Mammary epithelial cell (primary cell): ENCODE measurements at places on chromosomes 13 and 19. TPM values are rescaled to one million over a fixed set of nuclear protein-coding genes. Genes with fewer than 3 reads are reported as not detected.

DNA sequence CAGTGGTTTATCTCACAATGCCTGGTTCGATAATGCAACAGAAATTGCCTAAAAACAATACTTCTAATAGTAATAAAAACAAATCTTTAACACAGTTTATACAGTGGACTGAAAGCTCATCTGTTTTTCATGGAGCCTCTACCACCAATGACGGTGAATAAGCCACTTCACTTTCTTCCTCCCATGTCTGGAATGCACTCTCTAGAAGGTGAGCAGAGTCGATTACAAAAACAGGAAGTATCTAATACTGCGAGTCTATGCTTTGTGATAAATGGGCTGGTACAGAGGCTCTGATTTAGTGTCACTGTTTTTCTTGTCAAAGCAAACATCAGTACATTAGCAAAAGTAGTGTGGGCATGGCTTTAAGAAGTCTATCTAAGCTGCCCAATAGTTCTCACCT lies 1348.6 kb upstream of the SLC10A2 start:
- no peak for DNase-seq

Gene SAE1
- 107 TPM for polyA plus RNA-seq

Gene LGALS14
- not detected for polyA plus RNA-seq

Gene CALR3
- polyA plus RNA-seq: not detected

DNA sequence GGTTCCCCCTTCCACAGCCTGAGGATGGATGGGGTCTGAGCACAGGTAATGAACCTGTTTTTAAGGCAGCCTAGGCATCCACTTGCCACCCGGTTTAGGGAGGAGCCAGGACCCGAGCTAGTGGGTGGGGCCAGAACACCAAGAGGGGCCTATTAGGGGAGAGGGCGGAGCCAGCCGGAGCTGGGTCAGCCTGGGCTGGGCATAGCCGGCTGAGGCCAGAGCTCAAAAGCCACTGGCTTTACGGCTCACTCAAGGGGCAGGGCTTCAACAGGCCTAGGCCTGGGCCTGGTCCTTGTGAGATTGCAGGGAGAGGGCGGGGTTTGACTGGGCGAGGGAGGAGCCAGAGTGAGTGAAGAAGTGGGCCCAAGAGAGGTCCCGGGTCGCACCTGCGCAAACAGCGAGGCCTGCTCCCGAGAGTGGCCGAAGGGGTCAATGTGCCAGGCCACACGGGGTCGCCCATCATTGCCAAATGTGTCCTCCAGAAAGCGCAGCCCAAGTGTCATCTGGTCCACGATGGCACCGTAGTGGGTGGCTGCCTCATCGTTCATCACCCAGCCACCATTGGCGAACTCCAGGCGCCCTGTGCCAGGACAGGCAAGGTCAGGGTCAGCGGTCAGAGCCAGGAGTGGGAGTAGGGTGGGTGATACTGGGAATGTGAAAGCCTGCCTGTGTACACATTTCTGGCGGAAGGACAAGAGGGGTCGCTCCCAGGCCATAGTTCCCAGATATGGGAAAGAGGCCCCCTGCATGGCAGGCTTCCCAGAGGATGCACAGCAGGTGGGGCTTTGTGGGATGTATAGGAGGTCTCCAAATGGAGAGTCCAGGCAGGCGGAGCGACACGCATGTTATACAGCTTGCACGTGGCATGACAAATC lies 1.9 kb downstream of the MAN2B1 start:
- DNase-seq: no peak

Gene CCNA1
- polyA plus RNA-seq: 34.6 TPM

Gene ZNF112
- polyA plus RNA-seq: 0.90 TPM

Gene DHDH
- 3.7 TPM for polyA plus RNA-seq

DNA sequence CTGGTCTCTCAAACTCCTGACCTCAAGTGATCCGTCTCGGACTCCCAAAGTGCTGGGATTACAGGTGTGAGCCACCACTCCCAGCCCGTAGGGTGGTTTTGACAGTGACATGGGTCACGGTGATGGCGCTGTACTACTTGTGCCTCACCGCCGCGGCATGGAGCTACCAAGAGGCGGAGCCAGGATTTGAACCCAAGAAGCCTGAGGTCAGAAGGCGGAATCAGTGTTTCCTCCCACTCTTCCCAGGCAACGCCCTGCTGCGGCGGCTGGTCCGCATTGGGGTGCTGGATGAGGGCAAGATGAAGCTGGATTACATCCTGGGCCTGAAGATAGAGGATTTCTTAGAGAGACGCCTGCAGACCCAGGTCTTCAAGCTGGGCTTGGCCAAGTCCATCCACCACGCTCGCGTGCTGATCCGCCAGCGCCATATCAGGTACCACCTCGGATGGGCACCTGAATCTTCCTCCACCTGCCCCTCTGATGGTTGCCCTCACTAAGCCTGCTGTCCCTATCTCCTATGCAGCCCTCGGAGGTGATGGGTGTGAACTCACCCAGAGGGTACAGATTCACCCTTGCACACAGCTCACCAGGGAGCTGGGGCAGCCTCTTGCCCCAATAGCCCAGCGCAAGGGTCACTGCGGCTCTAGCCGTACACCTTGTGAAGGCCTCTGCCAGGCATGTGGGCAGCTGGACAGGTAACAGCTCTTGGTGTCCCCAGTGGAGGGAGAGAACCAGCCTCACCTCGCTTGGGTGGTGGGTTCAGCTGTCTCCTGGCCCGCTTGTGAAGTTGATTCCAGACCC lies 5.6 kb downstream of the RPS9 start:
- no peak for DNase-seq

GRCh38 chr13:52447815-52448552 lies 2.5 kb downstream of the VPS36 start:
- peak; percentile 24 for DNase-seq

DNA sequence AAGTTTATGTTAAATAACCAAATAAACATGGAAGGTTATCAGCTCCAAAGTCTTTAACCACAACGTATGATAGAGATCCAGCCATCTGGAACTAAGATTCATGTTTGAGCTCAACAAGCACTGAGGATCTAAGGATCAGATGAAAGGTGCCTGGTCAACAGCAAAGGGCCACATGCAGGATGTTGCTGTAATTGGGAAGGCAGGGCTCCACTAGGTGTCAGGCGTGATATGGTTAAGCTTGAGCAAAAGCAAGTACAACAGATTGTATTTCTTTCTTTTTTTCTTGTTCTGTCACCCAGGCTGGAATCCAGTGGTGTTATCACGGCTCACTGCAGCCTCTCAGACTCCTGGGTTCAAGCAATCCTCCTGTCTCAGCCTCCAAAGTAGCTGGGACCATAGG lies 12.0 kb downstream of the EBPL start:
- DNase-seq: no peak

GRCh38 chr13:31930901-31931522 lies 100.6 kb upstream of the FRY start:
- DNase-seq: no peak

- DNase-seq: no peak
Measured at GRCh38 chr13:31764556-31764955, 25.2 kb downstream of the RXFP2 start.

DNA sequence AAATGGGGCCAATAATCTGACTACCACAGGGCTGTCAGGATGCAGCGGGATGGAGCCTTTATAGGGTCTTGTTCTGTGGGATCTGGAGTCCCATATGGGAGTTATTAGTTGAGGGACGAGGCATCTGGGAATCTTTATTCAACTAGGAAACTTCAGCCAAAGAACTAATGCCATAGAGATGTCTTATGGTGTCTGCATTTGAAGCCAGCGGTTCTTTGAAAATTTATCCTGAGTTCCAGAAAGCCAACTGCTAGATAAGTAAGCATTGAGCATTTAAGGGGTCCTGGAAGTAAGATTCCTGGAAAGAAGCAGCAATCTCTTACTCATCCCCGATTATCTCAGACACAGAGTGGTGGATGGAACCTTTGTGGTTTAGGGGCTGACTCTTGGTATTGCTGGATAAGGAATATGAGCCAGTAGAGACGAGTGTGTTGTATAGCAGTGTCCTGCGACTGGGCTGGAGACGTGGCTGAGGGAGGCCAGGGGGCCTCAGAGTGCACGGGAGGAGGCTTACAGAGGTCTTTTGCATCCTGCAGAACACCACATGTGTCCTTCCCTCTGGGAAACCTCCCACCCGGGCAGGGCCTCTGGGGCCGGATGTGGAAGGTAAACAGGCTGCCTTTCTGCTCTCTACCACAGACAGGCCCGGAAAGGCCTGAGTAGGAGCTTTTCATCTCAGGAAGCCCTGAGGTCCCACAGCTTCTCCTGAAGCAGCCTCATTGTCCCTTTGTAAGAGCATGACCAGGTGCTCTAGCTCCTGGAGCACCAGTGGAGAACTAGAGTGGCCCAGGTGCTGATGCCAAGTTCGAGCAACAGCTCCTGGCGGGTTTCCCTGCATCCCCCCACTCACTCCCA lies 28.8 kb downstream of the ACTN4 start:
- DNase-seq: peak; percentile 66

DNA sequence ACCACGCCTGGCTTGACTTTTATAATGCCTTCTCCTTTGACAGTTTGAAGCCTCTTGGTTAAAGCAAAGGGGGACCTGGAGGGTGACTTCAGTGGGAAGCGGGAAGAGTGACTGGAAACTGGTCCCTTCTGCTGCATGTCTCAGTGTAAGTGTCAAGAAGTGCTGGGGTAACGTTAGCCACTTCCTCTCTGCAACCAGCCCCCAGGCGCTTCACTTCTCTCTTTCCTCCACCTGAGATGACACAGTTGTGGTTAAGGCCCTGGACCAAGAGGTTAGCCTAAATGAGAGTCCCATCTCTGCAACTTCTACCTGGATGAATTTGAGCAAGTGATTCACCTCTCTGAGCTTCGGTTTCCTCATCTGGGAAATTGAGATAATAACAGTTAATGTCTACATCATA lies 16.3 kb downstream of the LEUTX start:
- DNase-seq: peak; percentile 8

Gene ZNF440
- polyA plus RNA-seq: 2.3 TPM

Gene RPL36
- 717 TPM for polyA plus RNA-seq

- DNase-seq: peak; percentile 39
Measured at GRCh38 chr19:38134540-38135149, 89.4 kb downstream of the DPF1 start.

GRCh38 chr19:12946092-12946721 lies 545 bp downstream of the RAD23A start:
- peak; percentile 79 for DNase-seq

Gene PRR19
- 2.2 TPM for polyA plus RNA-seq

Gene PRKCG
- not detected for polyA plus RNA-seq

GRCh38 chr13:35836446-35836845 lies 294.7 kb downstream of the DCLK1 start:
- no peak for DNase-seq

Gene DHRS12
- 4.0 TPM for polyA plus RNA-seq

DNA sequence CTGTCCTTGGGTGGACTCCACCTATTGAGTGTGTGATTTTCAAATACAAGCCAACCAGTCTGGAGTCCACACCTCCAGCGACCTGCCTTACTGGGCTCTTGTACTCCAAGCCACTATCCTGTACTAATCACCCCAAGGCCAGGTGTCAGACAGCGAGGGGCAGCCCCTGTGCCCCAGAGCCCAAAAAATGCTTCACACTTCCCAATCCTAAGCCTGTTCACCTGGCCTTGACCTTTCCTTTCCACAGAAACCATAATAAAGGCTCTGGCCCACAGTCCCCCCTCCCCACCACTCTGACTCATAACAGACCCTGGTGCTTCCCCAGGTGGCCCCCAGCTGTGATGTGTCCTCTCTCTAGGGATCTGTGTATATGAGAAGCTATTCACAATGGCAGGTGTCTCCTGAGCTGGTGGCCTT lies 3.9 kb downstream of the CD209 start:
- DNase-seq: no peak

GRCh38 chr13:44605275-44605674 lies 29.1 kb upstream of the TSC22D1 start:
- DNase-seq: no peak

DNA sequence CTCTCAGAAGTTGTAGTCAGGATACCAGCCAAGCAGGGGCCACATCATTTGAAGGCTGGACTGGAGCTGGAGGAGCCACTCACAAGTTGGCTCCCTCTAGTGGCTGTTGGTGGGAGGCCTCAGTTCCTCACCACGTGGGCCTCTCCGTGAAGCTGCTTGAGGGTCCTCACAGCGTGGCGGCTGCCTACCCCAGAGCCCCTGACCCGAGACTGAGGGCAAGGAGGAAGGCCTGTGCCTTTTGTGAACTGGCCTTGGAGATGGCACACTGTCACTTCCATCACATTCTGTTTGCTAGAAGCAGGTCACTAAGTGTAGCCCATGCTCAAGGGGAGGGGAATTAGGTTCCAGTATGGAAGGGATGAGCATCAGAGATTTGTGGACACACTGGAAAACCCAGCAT lies 14.6 kb downstream of the GNA11 start:
- peak; percentile 36 for DNase-seq

DNA sequence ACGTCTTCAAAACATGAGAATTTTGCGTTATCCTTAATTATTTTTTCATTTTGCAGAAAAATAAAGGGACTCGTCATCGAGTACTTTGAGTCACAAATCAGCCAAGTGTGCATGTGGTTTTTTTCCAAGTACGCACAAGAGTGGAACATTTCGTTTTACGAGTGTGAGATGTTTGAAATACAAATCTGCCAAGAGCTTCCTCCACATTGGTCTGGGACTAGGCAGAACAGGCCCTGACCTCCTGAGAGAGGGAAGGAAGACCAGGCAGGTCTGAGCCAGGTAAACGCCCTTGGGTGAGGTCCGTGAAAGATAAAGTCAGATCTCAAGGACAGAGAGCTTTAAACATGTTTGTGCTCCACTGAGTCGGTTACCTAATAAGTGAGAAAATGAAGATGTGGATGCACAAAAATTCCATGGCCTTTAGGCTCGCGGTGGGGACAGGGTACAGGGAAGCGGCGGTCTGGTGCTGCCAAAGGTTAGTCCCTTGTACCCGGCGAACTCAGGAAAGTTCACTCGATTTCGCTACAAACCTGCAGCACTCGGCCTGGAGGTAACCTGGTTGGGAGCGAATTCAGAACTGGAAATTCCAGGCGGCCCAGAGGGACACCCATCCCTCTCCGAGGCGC lies 473 bp upstream of the ITM2B start:
- no peak for DNase-seq

- DNase-seq: no peak
Measured at GRCh38 chr19:46724468-46724867, 7.6 kb upstream of the PRKD2 start.

Gene LRRC4B
- not detected for polyA plus RNA-seq

Gene ATP8A2
- 0.34 TPM for polyA plus RNA-seq

Gene ALOX5AP
- polyA plus RNA-seq: 0.19 TPM

Gene MISP
- 13.8 TPM for polyA plus RNA-seq

Gene ZNF471
- 0.78 TPM for polyA plus RNA-seq

DNA sequence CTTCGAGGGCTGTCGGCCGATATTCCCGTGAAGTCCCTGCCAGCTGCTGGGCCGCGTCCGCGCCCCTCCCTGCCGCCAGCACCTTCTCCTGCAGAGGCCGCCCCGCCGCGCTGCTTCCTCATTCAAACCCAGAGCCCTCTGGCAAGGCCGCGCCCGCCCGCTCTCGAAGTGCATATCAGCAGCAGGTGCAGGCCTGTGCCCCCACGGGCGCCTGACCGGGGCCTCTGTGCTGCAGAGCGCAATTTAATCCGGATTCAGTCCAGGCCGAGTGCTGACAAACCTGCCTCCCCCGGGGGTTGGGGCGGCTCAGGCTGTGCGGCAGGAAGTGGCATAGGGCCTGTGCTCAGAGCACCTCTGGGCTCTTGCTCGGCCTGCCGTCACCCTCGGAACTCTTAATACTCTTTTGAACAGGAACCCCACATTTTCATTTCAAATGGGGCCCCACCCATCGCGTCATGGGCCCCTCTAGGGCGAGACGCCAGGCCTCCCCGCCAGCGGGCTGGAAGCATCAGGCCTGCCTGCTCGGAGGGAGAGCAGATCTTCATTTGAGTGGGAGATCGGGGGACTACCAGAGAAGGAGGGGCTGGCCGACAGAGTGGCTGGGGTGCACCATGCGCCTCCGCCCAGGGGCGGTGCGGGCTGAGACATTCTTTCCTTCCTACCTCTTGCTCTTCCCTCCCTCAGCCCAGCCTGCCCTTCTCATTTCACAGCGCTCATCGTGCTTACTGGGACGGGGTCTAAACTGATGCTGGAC lies 125.7 kb downstream of the TNFRSF19 start:
- no peak for DNase-seq

GRCh38 chr19:35115177-35115951 lies at the start of gene FXYD3:
FXYD3 (plus strand) TSS chr19:35115823; CDS start chr19:35119377, 3,554 bp downstream.
- DNase-seq: no peak
